ENCODE measurements at places on chromosomes 6 and 20.

- DNase-seq, result no peak
Measured at GRCh38 chr6:97917369-97917768, 634.4 kb upstream of the MMS22L start.

DNA sequence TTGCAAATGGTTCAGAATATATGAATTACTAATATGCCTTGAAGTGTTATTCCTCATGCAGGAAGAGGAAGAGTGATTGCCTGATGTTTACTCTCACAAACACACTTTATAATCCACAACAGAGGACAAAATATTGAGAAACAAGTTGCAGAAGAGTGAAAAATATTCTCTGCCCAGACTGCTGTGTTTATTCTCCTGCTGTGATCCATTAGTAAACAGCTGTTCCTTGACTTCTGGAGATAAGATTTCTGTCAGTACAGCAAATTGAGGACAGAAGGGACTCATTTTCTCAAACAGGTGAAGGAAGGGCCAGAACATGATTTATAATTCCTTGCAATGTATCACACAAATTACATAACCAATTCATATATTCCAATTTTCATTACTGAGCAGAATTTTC is 148.0 kb downstream of the EPM2A start:
- no peak for DNase-seq

DNA sequence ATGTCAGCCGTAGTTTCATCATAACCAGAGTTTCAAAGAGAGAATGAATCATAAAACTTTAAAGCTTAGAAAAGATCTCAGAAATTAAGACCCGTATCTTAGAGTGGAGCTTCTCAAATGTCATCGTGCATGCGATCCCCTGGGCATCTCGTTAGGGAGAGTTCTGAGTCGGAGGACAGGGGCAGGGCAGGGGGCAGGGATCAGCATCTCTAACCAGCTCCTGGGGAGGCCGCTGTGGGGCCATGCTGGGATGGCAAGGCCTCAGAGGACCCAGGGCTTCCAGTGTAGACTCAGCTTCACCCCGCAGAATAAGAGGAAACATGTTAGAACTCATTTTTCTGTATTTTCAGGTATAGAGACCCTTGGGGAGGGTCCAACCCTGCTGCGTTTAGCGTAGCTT is 72.0 kb upstream of the AFDN start:
- DNase-seq, result no peak

- DNase-seq, result no peak
Measured at GRCh38 chr20:64111841-64112641, 4.7 kb upstream of the NPBWR2 start.

- no peak for DNase-seq
Measured at GRCh38 chr6:14616656-14617055, 499.1 kb downstream of the CD83 start.

GRCh38 chr6:135228486-135228885 is 47.4 kb downstream of the MYB start:
- no peak for DNase-seq

GRCh38 chr6:43277643-43278523 is 20.2 kb upstream of the SLC22A7 start:
- no peak for DNase-seq

DNA sequence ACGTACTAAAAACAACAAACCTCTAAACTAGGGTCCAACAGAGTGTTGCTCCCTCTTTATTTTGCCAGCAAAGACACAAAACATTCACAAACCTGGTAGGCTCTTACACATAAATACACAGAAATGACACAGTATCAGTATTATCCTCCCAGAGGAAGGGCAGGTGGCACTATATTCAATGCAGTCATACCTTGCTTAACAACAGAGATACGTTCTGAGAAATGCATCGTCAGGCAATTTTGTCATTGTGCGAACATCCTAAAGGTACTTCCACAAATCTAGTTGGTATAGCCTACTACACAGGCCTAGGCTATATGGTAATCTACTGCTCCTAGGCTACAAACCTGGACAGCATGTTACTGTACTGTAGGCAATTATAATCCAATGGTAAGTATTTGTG is 9.6 kb downstream of the ZBTB2 start:
- no peak for DNase-seq

- DNase-seq, result no peak
Measured at GRCh38 chr20:10856237-10857015, 182.6 kb upstream of the JAG1 start.

- no peak for DNase-seq
Measured at GRCh38 chr6:147201885-147202515, 2.2 kb upstream of the STXBP5 start.

DNA sequence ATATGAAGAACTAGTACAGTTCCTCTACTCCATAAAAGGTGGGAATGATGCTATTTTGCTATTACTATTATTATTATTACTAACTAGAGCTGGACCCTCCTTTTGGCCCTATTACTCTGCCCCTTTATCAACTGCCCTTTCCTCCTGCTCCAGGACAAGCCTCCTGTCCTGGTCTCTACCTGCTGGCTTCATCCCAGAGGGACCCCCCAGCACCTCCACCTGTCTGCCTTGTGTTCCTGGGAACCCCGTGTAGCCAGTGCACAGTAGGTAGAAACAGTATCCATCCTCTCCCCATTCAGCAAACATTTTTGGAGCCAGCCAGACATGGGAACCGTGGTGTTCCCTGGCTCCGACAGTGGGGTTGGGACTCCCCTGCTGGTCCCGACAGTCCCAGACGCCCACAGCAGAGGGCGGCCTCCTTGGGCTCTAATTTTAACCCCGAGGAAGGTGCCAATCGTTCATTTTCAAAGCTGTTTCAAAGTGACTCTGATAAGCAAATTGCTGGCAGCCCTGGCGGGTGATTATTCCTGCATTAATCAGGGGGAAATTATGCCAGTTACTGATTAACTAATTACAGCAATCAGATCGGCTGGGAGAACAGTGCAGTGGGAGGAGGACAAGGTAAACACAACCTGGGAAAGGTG is 44.2 kb upstream of the MDGA1 start:
- DNase-seq, result peak; percentile 22

DNA sequence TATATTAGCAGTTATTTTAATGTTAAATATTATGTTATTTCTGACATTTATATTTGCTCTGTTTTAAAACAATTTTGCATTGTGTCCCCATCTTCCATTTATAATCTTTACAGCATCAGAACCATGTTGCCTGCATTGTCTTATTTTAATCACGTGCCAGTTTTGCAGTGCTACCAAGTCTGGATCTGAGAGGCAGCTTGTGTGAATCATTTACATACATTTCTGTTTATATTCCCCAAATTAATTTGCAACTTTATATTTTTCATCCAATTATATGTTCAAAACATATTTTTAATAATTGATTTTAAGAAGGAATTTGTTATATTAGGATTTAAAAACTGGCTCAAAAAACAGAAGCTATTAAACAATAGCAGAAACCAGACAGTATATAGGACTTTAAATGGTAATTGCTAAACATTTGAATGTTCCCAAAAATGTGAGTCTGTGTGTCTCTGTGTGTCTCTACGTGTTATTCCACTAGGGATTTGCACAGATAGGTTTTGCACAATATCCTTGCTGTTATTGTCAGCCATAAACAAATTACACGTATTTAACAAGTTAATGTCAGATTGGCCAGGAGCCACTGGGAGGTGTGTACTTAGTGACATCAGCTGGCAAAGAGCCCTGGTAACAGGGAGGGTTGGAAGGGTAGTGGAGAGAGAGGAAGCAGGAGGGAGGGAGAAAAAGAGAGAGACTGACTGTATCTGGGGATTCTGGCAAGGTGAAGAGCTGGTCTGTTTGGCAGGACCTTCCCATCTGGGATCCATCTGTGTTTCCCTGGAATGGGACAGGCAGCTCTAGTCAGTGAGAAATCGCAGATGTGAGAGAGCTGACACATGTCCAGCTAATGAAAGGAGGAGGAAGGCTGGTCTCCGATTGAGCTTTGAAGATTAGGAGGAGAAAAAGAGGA is 72.1 kb downstream of the CBFA2T2 start:
- DNase-seq, result peak; percentile 95
